ENCODE measurements at places on chromosomes 12 and 14.

- DNase-seq = no peak
Measured at GRCh38 chr14:69664865-69665526, 53.6 kb downstream of the SUSD6 start.

DNA sequence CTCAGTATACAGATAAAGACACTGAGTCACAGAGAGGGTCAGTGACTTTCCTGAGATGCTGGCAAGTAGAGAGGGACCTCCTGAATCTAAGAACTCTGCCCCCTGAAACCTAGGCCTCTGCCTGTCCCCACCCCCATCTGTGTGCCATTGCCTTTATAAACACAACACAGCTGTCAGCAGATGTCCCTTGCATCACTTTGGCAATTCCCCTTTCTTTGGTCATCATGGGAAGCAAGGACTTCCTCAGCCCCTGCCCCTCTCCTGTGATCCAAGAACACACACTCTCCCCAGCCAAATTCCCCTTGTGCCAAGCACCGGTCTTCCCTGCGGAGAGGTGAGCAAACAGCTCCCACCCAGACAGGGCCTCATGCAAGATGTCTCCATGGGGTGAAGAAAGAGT is 8.3 kb downstream of the TSPAN11 start:
- no peak for DNase-seq

DNA sequence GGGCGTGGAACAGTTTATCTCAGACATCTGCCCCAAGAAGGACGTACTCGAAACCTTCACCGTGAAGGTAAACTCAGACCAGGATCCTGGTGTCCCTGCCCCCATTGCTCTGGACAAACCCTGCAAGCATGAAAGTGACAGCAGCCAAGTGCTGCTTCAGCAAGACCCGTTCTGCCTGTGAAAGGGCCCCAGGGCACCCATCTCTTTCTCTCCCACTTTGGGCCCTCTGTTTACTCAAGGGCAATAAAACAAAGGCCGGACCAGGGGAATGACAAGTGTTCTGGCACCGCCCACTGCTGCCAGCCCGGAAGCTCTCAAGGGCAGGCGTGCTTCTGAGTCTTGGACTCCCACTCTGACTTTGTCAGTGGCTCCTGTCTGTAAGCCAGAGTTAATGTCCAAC is 35.3 kb downstream of the CD9 start:
- DNase-seq = no peak

GRCh38 chr14:74557691-74558090 is 54.3 kb downstream of the LTBP2 start:
- DNase-seq = no peak

DNA sequence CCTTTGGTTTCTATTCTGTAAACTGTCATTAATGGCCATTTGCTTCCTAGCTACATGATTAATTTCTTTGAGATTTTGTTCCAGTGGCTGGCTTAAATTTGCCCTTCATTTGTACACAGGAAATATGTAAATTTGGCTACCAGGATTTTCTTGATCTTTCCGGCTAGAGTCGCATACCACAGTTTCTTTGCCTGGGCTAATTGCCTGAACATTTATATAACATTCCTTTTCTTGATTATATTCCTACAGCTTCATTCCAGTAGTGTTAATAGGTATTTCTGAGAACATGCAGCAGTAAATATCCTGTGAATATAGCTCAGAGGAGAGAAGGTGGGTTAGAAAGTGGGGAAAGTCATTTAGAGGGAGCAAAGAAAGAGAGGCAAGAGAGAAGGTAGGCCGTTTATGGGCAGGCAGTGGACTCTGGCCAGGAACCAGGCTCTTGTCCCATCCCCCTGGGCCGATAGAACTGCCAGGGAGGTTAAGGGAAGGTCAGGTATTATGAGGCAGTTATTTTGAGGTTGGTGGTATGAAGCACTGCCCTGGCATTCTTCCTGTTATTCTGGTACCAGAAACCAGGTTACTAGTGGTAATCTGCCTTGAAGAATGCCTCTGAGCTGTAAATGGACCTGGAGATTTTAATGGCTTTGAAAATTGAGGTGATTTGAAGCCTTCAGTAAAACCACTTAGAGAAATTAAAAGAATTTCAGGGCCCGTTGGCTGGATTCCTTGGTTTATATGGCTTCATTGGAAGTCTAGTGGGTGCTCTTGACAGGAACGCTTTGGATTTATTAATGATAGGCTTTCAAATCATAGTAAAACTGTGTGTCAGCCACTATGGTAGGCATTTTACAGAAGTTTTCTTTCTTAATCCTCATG is 4.4 kb downstream of the RNF10 start:
- DNase-seq = no peak

- DNase-seq = no peak
Measured at GRCh38 chr12:3432176-3432742, 58.7 kb upstream of the PRMT8 start.

GRCh38 chr12:57157588-57158173 is 10.3 kb upstream of the LRP1-AS start:
- DNase-seq = no peak

- DNase-seq = no peak
Measured at GRCh38 chr12:116060764-116061163, 216.7 kb downstream of the MED13L start.

DNA sequence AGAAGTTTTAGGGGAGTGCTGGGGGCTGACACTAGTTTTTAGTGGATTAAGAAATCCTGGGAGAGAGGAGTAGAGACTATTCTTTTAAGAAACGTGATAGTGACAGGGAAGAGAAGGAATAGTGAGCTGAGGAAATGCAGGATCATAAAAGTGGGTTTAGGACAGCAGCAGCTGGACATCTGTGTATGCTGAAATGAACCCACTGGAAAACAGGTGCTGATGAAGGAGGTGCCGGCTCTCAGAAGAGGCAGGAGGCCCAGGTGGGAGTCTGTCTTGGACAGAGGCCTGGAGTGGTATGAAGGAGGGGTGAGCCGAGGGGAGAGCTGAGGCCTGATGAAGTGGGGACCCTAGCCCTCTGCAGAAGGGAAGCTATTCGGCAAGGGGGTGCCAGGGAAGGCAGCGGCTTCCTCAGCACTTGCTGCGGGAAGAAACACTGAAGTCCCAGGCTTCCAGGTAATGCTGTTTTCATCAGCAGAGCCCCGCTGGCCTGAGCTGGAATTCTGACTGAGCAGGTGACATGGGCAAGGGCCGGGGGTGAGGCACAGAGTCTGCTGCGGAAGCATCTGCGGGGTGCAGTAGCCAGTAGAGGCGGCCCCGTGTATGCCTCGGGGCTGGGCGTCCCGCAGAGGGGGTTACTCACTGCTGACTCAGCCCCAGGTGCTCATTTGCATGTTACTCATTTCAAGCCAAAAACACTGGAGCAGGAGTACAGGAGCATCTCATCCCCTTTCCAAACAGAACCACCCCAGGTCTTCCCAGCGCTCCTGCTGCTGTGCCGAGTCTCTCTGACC is 89.7 kb downstream of the TMCC3 start:
- no peak for DNase-seq

GRCh38 chr14:37438444-37438843 is 156.6 kb downstream of the FOXA1 start:
- DNase-seq = no peak

DNA sequence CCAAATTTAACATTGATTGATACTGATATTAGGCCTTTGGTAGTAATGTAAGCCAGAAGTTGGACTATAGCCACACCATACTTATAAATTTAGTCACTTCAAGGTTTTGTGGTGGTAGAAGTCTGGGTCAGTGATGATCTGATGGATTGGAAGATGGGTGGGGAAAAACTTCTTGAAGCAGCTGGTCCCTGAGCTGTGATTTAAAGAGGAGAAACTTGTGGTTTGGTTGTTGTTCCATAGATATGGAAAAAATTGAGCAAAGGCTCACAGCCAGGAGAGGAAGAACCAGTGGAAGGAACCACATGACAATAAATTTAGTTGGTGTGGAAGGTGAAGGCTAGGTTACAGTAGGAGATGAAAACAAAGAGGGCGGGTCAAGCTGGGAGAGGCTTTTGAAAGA is 26.1 kb downstream of the PTHLH start:
- no peak for DNase-seq

GRCh38 chr12:56087220-56087619 is 7.3 kb downstream of the ERBB3 start:
- no peak for DNase-seq

DNA sequence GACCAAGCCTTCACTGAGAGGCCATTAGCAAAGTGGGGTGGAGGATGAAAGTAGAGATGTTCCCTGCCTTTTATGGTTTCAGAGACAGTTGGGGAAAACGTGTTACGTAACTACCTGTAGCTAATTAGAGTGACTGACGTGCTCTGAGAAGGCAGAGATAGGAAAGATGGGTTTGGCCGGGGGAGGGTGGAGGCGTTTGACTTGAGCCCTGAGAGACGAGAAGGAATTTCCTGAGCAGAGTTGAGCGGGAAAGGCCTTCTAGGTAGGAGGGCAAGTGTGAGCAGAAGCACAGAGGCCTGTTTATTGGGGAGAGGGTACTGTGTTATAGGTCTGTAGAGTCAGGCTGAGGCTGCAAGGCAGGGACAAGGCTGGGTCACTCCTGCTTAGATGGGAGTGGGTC is 8.6 kb downstream of the TUNAR start:
- DNase-seq = no peak

- DNase-seq = no peak
Measured at GRCh38 chr12:130706885-130707570, 9.1 kb downstream of the RIMBP2 start.

DNA sequence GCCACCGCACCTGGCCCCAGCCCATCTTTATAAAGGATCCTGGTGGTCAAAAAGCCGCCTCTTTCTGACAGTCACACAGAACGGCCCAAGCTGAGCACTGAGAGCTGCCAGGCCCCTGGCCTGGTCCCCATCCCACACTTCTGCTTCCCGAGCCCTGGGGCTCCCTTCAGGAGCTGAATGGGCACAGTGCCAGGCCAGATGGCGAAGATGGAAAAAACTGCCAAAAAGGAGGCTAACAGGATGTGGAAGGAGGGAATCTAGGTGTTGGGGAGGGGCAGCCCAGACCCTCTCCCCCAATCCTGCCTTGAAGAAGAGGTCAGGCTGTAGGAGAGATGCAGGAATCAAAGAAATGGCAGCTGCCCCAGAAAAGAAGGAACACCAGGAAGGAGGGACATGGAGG is 5.0 kb downstream of the LPAR5 start:
- DNase-seq = no peak

Data from spinal cord (tissue), 10 donors.